Esophagus squamous epithelium (tissue), 5 donors: ENCODE measurements at places on chromosomes 11 and 22.

DNA sequence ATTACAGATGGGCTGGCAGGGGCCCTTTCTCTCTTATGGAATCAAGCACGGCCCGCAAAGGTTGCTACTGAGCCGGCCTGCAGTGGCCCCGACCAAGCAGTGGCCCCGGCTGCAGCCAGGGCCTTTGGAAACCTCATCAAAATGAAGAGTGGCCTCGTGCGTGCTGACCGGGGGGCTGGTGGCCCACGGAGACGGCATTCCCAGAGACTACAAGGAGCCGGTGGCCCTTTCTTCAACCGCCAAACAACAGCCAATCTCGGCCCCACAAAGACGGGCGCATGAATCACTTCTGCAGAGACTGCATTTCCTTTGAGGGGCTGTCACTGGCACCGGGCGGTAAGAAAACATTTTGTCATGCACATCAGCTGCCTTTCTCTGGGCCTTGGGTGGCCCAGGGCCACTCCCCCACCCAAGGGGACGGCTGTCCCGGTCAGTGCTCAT, 43.1 kb upstream of the FGF3 start:
- DNase-seq, result no peak

DNA sequence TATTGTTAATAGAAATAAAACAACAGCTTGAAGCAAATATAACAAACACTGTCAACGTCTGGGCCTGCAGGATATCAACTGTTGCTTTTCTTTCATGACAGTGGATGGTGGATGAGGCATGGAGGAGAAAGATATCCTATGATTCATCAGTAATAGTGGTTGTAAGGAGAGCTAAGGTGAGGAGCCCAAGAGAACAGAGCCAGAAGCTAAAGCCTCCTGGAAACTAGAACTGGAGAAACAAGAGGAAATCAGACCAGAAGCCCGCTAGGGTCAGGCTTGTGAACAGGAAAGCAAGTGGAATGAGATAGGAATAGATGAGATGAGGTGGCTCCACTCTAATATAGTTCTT, 37.7 kb upstream of the MMP12 start:
- no peak for DNase-seq

- no peak for DNase-seq
Observed at GRCh38 chr11:77381729-77382665, 80.5 kb upstream of the GDPD4 start.

- peak; percentile 2 for DNase-seq
Observed at GRCh38 chr11:130314184-130314749, 450 bp downstream of the ZBTB44 start.

DNA sequence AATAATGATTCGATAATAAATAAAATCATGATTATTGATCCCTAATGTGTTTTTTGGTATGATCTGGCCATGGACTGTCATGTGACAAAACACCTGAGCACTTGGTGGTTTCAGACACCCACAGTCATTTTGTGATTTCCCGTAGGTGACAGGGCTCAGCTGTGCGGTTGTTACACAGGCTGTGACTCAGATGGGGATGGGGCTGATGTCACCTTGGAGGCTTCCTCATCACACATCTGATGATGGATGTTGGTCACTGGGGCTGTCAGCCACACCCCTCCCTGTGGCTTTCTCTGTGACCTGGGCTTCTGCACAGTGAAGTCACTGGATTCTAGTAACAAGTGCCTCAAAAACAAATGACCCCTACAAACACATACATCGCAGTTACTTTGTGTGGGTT, 995.1 kb downstream of the BRD1 start:
- no peak for DNase-seq
